Stimulated activated CD4-positive, alpha-beta T cell treated with anti-CD3 and anti-CD28 coated beads, Interleukin-1b, Interleukin-23, amount 100 ng/mL, for 24 hours (primary cell): ENCODE measurements at places on chromosomes 13 and 19.

- no peak for DNase-seq
These were observed 11.2 kb downstream of the EGLN2 start for GRCh38 chr19:40810160-40810559.

DNA sequence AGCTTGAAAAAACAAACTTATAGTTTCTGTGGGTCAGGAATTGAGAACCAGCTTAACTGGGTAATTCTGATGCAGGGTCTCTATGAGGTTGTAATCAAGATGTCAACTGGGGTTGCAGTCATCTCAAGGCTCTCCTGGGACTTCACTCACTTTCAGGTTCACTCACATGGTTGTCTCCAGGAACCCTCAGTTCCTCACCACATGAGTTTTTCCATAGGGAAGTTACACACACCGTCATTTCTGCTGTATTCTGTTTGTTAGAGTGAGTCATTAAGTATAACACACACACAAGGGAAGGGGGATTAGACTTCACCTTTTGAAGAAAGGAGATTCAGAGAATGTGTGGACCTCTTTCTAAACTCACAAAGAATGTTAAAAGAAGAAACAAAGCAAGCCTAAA lies 34.9 kb upstream of the MLNR start:
- no peak for DNase-seq

DNA sequence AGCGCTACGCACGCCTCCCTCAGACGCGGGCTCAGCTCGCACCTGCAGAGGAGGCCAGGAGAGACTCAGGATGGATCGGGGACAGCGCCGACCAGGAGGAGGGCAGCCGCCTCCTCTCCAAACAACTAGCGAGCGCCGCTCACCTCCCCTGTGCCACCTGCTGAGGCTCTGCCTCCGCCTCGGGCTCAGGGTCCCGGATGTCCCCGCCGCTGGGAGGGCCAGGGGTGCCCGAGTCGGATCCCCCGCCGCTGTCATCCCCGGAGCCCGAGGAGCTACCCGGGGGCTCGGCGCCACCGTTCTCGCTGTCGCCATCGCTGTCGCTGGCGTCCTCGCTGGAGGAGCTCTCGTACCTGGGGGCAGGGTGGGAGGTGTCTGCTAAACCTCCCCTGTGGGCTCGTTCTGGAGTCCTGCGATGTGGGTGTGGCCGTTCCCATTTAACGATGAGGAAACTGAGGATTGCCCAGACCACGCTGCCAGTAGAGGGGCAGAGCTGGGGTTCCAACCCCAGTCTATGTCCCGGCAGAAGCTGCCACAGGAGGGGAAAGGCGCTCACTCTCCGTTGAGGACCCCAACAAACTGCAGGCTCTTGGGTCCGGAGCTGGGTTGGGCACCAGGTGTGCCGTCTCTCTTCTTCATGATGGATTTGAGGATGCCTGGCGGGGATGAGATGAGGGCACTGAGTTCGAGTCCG lies 9.2 kb downstream of the KANK3 start:
- no peak for DNase-seq

DNA sequence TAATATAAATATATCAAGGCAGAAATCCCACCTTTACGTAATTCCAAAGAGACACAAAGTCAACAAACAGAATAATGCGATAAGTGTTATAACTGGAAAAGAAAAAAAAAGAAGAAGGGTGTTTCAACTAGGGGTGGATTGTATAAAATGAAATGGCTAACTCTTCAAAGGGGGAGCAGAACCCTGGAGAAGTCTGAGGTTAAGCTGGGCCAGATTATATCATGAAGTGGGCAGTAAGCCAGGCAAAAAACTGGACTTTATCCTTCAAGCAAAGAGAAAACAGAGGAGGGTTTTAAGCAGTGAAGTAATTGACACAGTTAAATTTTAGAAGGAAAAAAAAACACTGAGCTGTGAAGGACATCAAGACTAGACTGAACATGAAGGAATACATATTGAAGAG lies 41.9 kb downstream of the TBC1D4 start:
- DNase-seq: no peak

- no peak for DNase-seq
These were observed 16.3 kb upstream of the TEX29 start for GRCh38 chr13:111304041-111304544.

- DNase-seq: no peak
These were observed 971.6 kb upstream of the MIR17HG start for GRCh38 chr13:90375851-90376250.

GRCh38 chr13:32125751-32126150 lies 94.2 kb downstream of the FRY start:
- no peak for DNase-seq

DNA sequence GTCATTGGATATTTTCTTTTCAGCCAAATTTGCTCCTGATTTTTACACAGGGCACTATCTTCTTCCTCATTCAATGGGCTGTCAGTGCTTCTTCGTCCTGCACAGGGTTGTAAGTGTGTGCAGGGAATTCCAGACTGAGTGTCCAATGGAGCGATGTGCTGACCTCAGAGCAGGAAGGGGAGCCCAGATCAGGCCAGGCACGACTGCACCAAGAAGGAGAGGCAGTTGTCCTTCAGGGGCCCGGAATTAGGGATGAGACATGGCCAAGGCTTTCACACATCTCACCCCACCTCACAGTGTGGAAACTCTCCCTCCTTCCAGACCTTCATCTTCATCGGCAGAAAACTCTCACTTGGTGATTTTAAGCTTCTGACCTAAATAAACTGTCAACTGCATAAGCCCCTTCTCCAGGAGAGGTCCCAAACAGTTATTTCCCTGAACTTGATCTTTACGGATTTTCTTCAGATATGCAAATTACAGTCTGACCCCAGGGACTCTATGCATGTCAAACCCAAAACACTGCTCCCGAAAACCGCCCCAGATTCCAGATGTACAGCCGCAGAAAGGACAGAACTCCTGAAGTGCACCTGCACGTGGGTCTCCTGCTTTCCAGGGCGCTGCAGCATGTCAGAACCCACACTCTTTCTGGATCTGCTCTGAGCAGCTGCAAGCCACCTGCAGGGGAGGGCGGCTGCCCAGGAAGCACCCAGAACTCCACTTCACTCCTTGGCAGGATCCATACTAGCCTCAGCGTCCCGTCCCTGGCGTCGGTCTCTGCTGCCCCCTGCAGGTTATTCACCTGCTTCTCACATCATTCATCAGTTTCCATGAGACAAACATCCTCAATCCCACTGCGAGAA lies 625 bp upstream of the ZNF20 start:
- peak; percentile 79 for DNase-seq

DNA sequence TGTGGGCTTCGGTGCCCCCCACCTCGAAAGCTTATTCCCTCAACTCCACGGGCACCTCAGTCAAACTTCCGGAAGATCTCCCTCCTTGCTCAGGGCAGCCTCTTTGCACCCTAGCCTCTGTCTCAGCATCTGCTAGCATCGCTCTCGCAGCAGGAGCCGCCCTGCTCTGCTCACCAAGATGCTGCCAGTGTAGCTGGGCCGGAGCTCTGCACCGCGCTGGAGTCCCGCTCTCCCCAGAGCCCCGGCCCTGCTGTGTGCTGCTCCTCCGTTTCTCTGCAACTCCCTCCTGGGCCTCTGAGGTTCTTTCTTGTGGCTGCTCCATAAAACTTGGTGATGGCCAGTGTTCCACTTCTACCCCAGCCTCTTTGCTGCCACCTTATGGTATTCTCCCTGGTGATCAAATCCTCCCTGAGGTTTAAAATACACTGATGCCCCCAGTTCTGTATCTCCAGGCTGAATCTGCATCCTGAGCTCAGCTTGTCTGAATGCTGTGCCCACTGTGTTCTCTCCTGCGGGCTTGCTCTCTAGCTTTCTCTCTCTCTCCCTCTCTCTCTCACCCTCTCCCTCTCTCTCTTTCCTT lies 198.0 kb downstream of the UQCRFS1 start:
- DNase-seq: no peak

DNA sequence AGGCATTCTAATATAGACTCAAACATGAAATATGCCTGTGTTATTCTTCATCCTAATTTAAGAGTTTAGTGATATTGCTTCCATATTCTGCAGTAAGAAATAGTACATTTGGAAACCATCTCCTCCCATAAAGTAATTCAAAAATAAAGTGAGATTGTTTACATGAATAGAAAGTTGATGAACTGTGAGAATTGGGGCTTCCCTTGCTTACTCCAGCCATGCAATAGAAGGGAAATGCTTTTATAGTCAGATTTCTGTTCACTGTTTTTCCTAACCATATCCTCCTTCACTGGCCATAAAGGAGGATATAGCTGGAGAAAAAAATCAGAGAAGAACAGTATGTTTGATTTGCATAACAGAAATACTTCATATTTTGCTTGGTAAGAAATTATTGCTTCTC lies 7.8 kb downstream of the LRCH1 start:
- no peak for DNase-seq

GRCh38 chr13:41708713-41709112 lies 251.4 kb downstream of the RGCC start:
- no peak for DNase-seq

- no peak for DNase-seq
These were observed 20.6 kb upstream of the PCCA start for GRCh38 chr13:100068133-100068931.

- no peak for DNase-seq
These were observed 52.1 kb downstream of the ZNRF4 start for GRCh38 chr19:5507065-5507909.

GRCh38 chr19:6530386-6531162 lies at the start of gene TNFSF9:
Gene TNFSF9 (plus strand): TSS chr19:6531026. CDS start chr19:6531037, 11 bp downstream.
- peak; percentile 82 for DNase-seq

- DNase-seq: no peak
These were observed 25.4 kb downstream of the LYL1 start for GRCh38 chr19:13077240-13077639.

- no peak for DNase-seq
These were observed 4.1 kb upstream of the C1QTNF9B start for GRCh38 chr13:23901365-23901764.

GRCh38 chr19:12802267-12803106 lies 618 bp downstream of the THSD8 start:
- no peak for DNase-seq

GRCh38 chr13:51041710-51042109 lies 69.4 kb downstream of the C13orf42 start:
- no peak for DNase-seq

DNA sequence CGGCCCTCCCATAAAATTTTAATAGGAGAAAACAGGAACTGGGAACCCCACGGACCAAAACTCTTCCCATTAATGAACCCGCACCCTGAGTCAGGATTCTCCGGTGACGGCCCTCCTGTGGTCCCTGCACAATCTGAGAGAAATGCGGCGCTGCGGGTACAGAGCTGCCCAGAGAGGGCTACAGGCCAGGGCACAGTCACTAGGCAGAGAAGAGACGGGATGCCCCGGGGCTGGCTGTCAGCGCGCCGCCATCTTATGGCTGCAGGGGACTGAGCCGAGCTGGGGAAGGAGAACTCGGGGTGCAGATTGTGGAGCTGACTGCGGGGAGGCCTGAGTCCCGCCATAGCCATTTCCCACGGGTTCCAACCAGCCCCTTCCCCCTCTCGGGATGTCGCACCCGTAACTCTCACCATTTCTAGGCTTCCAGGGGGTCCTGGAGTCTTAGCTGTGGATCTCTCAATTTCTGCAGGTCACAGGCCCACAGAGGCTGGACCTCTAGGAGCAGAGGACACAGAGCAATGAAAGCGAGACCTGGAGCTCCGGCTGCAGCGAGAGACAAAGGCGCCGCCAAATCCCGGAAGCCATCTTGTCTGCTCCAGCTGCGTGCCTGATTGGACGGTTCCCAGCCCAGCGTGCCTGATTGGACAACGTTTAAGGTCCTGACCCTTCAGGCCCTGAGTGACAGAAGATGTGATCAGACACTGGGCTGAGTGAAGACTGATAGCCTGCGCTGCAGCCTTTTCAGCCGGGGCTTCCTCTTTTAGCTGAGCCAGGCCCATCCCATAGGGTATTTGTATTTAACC lies at the start of gene ZNF675:
TSS of gene ZNF675 (minus strand) at position 592 of the 803 bp plus-strand sequence. CDS start at position 413, 179 bp downstream.
- DNase-seq: peak; percentile 77

- DNase-seq: no peak
These were observed 3.4 kb downstream of the EVI5L start for GRCh38 chr19:7833225-7834099.

- DNase-seq: no peak
These were observed 634.0 kb downstream of the UQCRFS1 start for GRCh38 chr19:28578786-28579505.

GRCh38 chr19:55336101-55336500 lies 3.6 kb upstream of the KMT5C start:
- no peak for DNase-seq

GRCh38 chr13:36352350-36352749 lies 6.2 kb upstream of the SPART start:
- no peak for DNase-seq

DNA sequence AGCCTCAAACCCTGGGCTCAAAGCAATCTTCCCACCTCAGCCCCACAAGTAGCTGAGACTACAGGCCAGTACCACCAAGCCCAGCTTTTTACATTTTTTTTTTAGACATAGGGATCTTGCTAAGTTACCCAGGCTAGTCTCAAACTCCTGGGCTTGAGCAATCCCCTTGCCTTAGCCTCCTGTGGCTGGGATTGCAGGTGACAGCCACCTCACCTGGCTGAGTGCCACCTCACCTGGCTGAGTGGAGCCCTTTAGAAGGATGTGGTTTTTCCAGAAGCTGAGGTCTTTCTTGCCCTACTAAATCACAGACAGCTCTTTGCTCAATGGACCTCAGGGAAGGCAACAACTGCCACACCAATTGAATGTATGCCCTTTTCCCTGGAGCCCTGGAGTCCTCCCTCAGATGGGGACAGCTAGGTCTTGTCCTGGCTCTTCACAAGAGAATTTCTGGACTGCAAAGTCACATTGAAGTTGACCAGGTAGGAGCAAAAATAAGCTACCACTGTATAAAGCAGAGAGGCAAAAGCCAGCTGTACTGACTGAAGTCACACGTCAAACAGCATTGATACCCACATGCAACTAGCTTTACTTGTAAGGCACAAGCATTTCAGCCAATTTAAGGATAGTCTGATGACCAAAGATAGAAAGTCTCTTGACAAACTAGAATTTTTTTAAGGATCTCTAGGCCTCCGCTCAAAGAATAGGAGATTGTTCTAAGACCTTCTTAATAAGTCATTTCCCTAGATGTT lies 14.0 kb downstream of the PDX1 start:
- no peak for DNase-seq

GRCh38 chr19:33630880-33631608 lies 9.3 kb downstream of the CHST8 start:
- no peak for DNase-seq

GRCh38 chr13:46575301-46575771 lies 22.4 kb downstream of the LRCH1 start:
- no peak for DNase-seq

GRCh38 chr19:55482156-55482961 lies 2.6 kb upstream of the NAT14 start:
- no peak for DNase-seq

- DNase-seq: no peak
These were observed 15.2 kb upstream of the CPB2 start for GRCh38 chr13:46119883-46120614.
